ENCODE measurements at places on chromosomes 6 and 20. TPM values are rescaled to one million over a fixed set of nuclear protein-coding genes. Genes with fewer than 3 reads are reported as not detected.

Gene SIRPB1
- 13.3 TPM for total RNA-seq

Gene CYP39A1
- total RNA-seq, result not detected

Gene PBOV1
- not detected for total RNA-seq

DNA sequence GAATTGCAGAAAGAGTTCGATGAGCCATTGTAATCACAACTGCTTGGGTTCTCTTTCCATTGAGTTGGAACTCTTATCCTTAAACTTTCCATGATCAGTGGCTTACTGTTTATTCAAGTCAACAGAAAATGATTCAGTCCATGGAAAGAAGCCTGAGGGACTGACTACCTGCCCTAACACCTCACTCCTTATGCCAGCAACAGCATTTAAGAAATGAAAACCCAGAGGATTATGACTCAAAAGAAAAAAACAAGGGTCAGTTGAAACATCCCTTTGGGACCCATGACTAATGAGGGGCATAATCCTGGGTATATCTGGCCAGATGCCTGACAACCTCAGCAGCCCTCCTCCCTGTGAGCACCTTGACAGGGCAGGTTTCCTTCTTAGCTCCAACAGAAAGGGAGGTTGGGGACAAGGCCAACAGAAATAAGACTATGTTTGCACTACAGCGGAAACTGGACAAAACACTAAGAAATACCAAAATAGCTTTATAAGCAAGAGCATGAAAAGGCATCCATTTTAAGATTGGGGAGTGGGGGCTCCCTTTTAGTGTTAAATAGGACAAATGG is 106.7 kb downstream of the MAP3K5 start:
- peaks cover 11% of the 10 kb centered on the region for H3K4me1 ChIP-seq
- H3K4me3 ChIP-seq, result no peak overlapping the region

GRCh38 chr20:21190869-21191268 is 65.0 kb downstream of the KIZ start:
- H3K36me3 ChIP-seq, result no peaks in the 10 kb centered on the region
- no peak overlapping the region for H3K27ac ChIP-seq
- H3K27me3 ChIP-seq, result no peaks in the 10 kb centered on the region
- DNase-seq, result no peak
- H3K4me1 ChIP-seq, result peaks cover 4% of the 10 kb centered on the region

GRCh38 chr20:48600470-48600945 is 227.3 kb downstream of the PREX1 start:
- no peaks in the 10 kb centered on the region for H3K36me3 ChIP-seq
- H3K27ac ChIP-seq, result no peak overlapping the region
- H3K27me3 ChIP-seq, result peaks cover 11% of the 10 kb centered on the region

GRCh38 chr6:53671111-53671510 is 5.6 kb upstream of the KLHL31 start:
- no peak for DNase-seq
- H3K27me3 ChIP-seq, result peaks cover 9% of the 10 kb centered on the region
- no peak overlapping the region for H3K4me3 ChIP-seq
- peaks cover 3% of the 10 kb centered on the region for H3K36me3 ChIP-seq
- no peaks in the 10 kb centered on the region for H3K4me1 ChIP-seq
- no peak overlapping the region for H3K27ac ChIP-seq

DNA sequence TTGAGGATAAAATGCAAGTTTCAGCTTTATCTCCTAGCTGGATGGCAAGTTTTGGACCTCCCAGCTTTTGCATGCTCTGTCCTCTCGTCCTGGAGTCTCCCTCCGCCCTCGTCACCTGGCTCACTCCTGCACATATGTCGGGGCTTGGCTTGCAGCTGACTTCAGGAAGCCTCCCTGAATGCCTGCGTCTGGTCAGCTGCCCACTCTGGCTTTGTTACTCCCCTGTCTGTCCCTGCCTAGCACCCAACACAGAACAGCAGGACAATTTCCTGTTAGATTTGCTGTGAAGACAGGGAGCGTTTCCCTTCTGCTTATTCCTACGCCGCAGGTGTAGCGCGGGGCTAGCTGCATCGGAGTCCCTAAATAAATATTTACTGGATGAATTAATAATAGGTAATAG is 5.4 kb downstream of the JPH2 start:
- H3K4me1 ChIP-seq, result peaks cover 2% of the 10 kb centered on the region
- DNase-seq, result no peak
- no peak overlapping the region for H3K4me3 ChIP-seq
- peaks cover 40% of the 10 kb centered on the region for H3K27me3 ChIP-seq
- no peaks in the 10 kb centered on the region for H3K36me3 ChIP-seq
- no peak overlapping the region for H3K27ac ChIP-seq

DNA sequence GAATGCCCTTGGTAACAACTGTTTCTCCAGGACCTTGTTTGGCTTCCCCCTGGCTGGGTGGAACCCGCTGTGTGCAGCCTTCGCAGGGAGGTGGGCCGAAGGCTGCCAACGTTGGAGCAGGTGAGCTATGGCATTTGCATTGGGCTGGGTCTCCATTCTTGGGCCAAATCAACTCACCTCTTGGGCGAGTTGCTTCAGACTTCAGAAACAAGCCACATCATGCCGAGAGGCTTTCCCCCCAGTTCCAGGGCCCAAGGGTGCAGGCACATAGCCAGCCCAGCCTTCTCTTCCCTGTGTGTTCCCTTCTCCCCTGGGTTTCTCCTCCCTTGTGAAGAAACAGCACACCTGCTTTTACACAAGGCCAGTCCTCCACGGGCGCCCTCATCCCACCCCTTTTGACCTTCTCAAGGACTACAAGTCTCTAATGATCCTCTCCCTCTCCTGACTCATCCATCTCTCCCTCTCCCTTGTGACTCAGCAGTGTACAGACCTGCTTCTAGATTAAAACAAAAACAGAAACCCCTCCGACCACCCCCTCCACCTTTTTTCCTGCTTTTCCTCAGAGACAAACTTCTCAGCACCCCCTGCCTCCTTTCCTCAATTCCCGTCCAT is 41.6 kb downstream of the FAM209B start:
- no peaks in the 10 kb centered on the region for H3K4me1 ChIP-seq
- peaks cover 30% of the 10 kb centered on the region for H3K27me3 ChIP-seq
- no peak for DNase-seq
- H3K27ac ChIP-seq, result no peak overlapping the region

DNA sequence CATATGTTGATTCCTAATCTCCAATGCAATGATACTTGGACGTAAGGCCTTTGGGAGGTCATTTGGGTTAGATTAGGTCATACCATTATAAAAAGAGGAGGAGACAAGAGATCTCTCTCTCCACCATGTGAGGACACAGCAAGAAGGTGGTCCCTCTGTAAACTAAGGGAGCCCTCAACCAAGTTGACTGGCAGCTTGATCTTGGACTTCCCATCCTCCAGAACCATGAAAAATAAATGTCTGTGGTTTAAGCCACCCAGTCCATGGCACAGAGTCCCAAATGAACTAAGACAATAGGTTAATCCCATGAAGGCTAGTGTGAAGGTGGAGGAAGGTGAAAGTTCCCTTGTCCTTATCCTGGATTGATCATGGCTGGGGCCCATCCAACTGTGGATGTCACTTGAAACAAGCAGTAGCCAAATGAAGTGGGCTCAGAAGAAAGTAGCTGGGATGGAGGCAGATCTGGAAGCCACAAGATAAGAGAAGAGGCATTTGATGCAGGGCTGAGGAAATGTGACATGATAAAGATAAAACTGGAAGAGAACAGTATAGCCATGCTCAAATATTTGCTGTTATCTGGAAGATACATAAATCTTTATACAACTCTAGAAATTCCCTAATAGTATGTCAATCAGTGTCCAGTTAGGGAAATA is 99.9 kb downstream of the BANF2 start:
- no peak overlapping the region for H3K4me3 ChIP-seq
- H3K27me3 ChIP-seq, result peaks cover 22% of the 10 kb centered on the region
- H3K36me3 ChIP-seq, result no peaks in the 10 kb centered on the region
- no peak for DNase-seq
- H3K4me1 ChIP-seq, result no peaks in the 10 kb centered on the region

GRCh38 chr20:53718142-53719021 is 124.7 kb upstream of the ZNF217 start:
- H3K4me1 ChIP-seq, result peaks cover 14% of the 10 kb centered on the region
- DNase-seq, result no peak
- no peak overlapping the region for H3K4me3 ChIP-seq
- H3K27me3 ChIP-seq, result no peaks in the 10 kb centered on the region
- H3K36me3 ChIP-seq, result no peaks in the 10 kb centered on the region

DNA sequence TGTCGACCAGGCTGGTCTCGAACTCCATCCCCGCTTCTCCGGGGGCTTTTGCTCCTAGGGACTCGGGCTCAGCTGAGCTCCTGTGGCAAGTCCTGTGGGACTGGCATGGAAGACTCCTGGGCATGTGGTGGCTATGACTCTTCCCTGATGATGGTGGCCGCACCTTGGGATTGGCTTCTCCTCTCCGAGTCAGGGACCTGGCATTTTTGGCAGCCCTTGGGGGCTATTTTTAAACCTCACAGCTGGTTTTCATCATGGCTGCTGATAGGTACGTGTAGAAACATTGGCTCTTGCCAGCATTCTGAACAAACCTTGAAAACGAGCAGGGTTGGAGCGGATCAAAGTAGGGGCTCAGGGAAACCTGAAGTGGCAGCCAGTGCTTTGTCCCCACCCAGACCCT is 54.1 kb downstream of the RBM38 start:
- no peak overlapping the region for H3K27ac ChIP-seq
- peaks cover 3% of the 10 kb centered on the region for H3K27me3 ChIP-seq
- peaks cover 23% of the 10 kb centered on the region for H3K4me1 ChIP-seq
- no peak overlapping the region for H3K4me3 ChIP-seq
- DNase-seq, result no peak
- no peaks in the 10 kb centered on the region for H3K36me3 ChIP-seq

- no peak for DNase-seq
- no peaks in the 10 kb centered on the region for H3K27me3 ChIP-seq
- peaks cover 74% of the 10 kb centered on the region for H3K4me1 ChIP-seq
- H3K36me3 ChIP-seq, result no peaks in the 10 kb centered on the region
Measured at GRCh38 chr6:31407699-31408098, 4.3 kb downstream of the MICA start.

GRCh38 chr20:47196091-47197081 is 160.1 kb downstream of the ZMYND8 start:
- H3K27ac ChIP-seq, result no peak overlapping the region
- H3K4me1 ChIP-seq, result peaks cover 2% of the 10 kb centered on the region
- no peaks in the 10 kb centered on the region for H3K36me3 ChIP-seq
- DNase-seq, result peak; percentile 61
- H3K27me3 ChIP-seq, result peaks cover 2% of the 10 kb centered on the region

GRCh38 chr6:168834042-168834587 is 393.1 kb downstream of the SMOC2 start:
- no peak overlapping the region for H3K4me3 ChIP-seq
- H3K27me3 ChIP-seq, result peaks cover 10% of the 10 kb centered on the region
- H3K27ac ChIP-seq, result no peak overlapping the region
- H3K36me3 ChIP-seq, result no peaks in the 10 kb centered on the region
- no peak for DNase-seq

DNA sequence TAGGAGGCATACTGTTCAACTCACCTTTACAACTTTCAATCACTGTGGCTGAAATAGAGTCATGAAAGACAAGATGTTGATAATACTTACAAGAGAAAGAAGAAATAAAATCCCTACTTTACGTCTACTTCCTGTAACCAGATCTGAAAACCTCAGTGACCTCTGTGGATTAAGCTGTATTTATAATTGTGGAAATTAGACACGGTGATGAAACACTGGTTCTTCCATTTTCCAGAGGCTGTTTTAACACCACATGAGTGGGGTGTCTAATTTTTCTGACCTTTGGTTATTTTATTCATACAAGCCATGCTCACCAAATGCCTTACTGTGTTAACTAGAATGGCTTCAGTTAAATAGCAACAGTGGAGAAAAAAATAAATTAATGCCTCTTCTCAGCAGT is 58.5 kb upstream of the HIVEP1 start:
- no peak overlapping the region for H3K4me3 ChIP-seq
- H3K27ac ChIP-seq, result no peak overlapping the region
- H3K27me3 ChIP-seq, result no peaks in the 10 kb centered on the region
- H3K4me1 ChIP-seq, result no peaks in the 10 kb centered on the region
- no peak for DNase-seq

DNA sequence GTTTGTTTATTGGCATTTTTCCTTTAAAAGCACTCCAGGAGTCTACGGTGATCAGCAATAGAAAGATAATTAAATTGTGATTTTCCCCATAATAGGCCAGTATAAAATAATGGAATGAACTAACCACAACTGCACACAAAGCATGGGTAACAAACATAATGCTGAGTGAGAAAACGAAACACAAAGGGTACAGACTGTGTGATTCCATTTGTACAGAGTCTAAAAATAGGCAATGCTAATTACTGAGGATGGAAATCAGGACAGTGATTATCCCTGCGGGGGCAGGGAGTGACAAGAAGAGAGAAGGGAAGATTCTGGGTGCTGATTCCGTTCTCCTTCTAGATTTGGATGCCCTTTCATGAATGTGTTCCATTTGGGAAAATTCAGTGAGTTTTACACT is 478.1 kb downstream of the PREX1 start:
- no peak overlapping the region for H3K27ac ChIP-seq
- H3K4me3 ChIP-seq, result no peak overlapping the region
- DNase-seq, result no peak
- H3K36me3 ChIP-seq, result no peaks in the 10 kb centered on the region

GRCh38 chr6:14665827-14666724 is 548.5 kb downstream of the CD83 start:
- peaks cover 15% of the 10 kb centered on the region for H3K4me1 ChIP-seq
- no peak for DNase-seq
- no peak overlapping the region for H3K4me3 ChIP-seq
- no peak overlapping the region for H3K27ac ChIP-seq
- H3K36me3 ChIP-seq, result no peaks in the 10 kb centered on the region

- no peak overlapping the region for H3K4me3 ChIP-seq
- DNase-seq, result no peak
- H3K27me3 ChIP-seq, result peaks cover 1% of the 10 kb centered on the region
- H3K4me1 ChIP-seq, result no peaks in the 10 kb centered on the region
- H3K27ac ChIP-seq, result no peak overlapping the region
Measured at GRCh38 chr20:39878809-39879208, 810.2 kb downstream of the MAFB start.

GRCh38 chr6:30019819-30020218 is 41.2 kb upstream of the POLR1H start:
- H3K27me3 ChIP-seq, result no peaks in the 10 kb centered on the region
- H3K27ac ChIP-seq, result no peak overlapping the region
- H3K36me3 ChIP-seq, result peaks cover 40% of the 10 kb centered on the region
- H3K4me1 ChIP-seq, result no peaks in the 10 kb centered on the region
- no peak for DNase-seq
- no peak overlapping the region for H3K4me3 ChIP-seq

DNA sequence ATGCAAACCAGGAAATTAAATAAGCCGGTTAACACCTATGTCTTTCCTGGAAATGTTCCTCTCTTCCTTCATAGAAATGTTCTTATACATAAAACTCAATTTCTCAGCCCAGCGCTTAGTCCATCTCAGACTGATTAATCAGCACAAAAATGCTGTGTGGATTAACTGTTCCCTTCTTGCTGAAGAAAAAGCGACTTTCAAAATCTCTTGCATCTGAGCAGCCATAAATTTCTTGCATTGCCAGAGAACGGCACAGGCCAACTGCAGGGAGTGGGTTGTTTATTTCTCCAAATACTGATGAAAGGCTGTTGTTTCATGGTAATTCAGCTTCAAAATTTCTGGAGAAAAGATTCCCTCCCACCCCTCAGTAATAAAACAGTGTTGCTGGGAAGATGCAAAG is 517.6 kb downstream of the BTBD3 start:
- no peaks in the 10 kb centered on the region for H3K27me3 ChIP-seq
- no peak overlapping the region for H3K4me3 ChIP-seq

All from naive thymus-derived CD8-positive, alpha-beta T cell (primary cell).